ENCODE measurements at places on chromosomes 7 and 10.

DNA sequence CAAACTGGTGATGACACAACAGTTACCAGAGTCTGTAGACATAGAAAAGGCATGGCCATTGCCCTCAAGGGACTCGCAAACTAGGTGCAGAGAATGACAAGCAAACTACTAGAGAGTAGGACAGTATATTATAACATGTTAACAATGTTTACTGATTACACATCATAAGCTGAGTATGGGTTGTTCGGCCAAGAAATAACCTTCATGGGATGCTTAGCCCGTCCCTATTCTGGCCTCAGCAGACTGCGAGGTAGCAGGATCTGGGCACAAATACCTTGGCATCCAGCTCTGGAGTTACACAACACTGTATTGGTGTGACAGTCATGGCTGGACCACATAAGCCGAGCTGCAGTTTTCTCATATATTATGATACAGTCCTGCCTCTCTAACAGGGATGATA lies 51.4 kb downstream of the ABCB4 start:
- DNase-seq, result no peak

GRCh38 chr10:121324678-121325213 lies 273.5 kb downstream of the FGFR2 start:
- no peak for DNase-seq

- no peak for DNase-seq
Observed at GRCh38 chr10:48496831-48497779, 107.8 kb downstream of the ARHGAP22 start.

DNA sequence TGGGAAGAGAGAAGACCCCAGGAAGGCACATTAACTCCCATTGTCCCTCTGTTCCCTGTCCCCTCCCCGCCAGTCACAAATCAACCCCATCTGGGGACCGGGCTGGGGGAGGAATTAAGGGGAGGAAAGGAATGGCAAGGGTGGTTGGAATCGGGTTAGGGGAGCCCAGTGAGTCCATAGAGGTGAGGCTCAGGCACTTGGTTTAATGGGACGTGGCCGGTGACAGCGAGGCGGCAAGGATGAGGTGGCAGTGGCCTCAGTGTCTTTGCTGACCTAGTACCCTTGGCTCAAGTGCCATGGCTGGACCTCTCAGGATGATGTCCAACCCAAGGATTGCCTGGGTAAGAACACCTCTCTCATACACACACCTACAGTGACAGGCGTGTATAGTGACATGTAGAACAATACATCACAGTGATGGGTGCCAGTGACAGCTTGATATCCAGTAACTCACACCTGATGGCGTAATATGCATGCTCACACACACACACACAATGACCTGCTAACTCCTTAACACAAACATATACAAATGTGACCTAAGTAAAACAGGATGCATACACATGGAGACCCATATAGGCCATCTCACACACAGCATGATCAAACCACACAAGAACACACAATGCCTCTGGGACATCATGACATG lies 12.3 kb downstream of the KCNIP2 start:
- DNase-seq, result no peak

DNA sequence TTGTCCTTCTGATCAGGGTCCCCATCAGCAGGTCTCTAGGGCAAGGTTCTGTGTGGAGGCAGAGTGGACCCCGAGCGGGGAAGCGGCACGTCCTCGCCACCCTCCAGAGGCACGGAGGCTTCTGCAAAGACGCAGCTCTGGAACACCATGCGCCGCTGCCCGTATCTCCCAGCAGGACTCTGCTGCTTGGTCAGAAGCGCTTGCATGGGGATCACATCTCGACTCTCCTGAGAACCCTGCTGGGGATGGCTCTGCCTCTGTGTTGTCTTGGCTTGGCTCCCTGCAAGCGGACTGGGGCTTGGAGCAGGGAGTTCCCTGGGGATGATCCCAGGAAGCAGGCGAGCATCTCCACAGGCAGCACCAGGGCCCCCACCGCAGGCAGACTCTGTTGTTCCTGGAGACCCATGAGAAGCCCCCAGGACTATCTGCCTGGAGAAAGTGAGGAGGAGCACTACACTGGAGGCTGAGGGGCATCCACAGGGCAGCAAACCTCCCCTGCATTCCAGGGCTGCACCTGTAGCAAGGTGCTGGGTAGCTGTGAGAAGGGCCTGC lies 520.5 kb downstream of the GLRX3 start:
- no peak for DNase-seq

- DNase-seq, result no peak
Observed at GRCh38 chr7:82164813-82165212, 278.8 kb downstream of the CACNA2D1 start.

DNA sequence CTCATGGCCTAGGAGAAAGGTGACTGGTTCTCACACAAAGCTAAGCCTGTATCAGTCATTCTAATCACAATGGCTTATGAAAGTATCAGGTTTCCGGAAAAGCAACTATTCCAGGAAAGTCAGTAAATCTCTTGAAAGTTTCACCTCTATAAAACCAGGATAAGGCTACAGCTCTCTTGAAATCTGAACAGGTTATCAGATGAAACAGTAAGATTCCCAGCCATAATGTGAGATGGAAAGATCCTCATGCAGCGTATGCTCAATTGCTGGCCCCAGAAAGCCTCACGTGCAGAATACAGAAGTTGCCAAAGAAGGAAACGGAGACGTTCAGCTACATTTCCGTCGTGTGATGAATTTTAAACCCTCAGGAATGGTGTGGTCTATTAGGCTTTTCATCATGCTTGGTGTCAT lies 90.0 kb downstream of the PFKFB3 start:
- DNase-seq, result no peak

- no peak for DNase-seq
Observed at GRCh38 chr10:6298428-6298827, 95.7 kb downstream of the PFKFB3 start.

- DNase-seq, result no peak
Observed at GRCh38 chr7:155298288-155298833, 683 bp downstream of the INSIG1 start.

- DNase-seq, result no peak
Observed at GRCh38 chr10:32412499-32412853, 33.5 kb upstream of the CCDC7 start.

GRCh38 chr7:14478834-14479510 lies 423.6 kb downstream of the DGKB start:
- no peak for DNase-seq

- DNase-seq, result no peak
Observed at GRCh38 chr7:42478717-42479116, 241.7 kb upstream of the GLI3 start.

DNA sequence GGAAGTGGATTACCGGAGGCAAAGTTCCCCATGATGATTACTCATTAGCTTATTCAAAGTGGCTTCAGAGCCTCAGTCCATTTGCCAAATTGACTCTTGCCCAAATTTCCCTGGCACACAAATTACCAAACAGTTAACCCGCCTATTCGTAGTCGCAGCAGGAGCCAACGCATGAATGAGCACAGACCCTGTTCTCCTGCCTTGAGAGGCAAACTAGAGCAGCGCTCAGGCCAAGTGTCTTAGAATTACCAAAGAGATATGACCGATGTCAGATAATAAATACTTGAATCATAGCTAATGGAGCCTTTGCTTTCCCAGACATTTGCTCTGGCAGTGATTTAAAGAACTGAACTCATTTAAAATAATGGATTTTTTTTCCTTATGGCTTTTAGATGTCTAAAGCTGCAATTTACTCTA lies 64.9 kb downstream of the CTTNBP2 start:
- DNase-seq, result no peak

DNA sequence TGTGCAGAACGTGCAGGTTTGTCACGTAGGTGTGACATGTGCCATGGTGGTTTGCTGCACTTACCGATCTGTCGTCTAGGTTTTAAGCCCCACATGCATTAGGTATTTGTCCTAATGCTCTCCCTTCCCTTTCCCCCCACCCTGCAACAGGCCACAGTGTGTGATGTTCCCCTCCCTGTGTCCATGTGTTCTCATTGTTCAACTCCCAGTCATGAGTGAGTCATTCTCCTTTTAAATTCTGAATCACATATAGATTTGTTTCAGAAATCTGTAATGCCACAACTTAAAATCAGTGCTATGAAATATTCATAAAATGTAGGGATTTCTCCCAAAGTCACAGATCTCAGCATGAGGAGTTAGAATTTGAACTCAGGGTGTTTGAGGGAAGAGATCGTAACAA lies 552.5 kb upstream of the MBL2 start:
- DNase-seq, result no peak

DNA sequence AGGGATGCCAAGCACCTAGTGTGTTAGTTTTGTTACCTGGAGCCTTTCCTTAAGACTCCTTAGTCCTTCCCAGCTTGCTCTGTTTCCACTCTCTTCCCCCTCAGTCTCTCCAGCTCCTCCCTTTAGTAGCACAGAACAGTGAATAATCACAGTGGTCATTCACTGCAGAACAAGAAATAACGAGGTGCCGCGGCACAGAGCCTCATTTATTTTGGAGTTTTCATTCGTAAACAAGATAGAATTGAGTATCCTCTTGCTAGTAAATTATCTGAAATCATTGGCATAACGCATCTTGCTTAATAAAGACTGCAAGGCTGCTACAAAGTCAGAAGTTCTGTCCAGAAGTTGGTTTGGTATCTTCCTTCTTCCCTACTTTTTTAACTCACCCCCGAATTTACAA lies 129.3 kb upstream of the LANCL2 start:
- DNase-seq, result no peak

DNA sequence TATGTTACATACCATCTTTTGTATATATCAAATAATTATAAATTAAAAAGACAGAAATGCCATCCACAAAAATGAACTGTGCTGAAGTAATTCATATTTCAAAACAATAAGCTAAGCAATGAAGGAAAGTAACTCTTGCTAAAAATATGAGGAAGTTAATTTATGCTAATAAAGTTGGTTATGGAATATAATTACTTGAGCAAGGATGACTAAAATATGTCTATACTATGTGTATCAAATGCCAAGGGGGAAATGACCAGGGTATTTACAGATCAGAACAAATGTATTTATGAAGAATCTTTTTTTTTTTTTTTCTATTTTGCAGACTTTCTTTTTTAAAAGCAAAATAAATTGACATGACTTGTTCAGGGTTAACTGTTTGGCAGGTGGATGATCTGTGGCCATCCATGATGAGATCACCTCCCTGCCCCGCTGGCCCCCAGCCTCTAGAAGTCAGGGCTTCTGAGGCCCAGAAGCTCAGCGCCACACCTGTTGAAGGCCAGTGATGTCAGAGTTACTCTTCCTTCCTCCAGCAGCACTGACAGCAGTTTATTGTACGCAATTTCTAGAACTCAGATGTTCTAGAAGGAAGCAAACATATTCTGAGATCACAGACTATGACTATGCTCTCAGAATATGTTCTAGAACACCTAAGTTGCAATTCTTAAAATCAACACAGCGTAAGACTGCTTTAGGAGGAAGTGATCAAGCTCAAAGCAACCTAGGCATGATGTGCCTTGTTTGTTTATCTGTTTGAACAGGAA lies 196.1 kb upstream of the KLF14 start:
- no peak for DNase-seq

DNA sequence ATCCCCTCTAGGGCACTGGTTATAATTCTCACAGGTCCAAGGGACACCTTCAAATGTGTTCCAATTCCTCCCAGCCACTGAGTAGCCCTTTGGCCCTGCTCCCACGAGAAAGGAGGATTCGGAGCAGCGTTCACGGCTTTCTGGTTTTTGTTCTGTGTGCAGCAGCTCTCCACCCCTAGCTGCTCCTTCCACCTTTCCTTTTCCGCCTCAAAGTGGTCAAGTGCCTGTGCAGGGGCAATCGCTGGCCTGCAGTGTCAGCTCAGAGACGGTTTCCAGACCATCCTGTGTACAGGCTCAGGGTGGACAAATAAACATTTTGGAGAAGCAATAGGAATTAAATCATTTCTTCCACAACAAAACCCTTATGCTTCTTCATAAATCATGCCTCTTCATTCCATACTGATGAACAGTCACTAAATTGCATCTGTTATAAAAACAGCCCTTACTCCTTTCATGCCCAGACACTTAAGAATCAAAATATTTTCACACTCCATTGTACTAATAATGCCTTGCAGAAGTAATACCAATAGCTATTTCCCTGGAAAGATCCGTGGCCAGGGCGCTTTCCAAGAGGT lies 1.1 kb downstream of the KIAA1549 start:
- no peak for DNase-seq

DNA sequence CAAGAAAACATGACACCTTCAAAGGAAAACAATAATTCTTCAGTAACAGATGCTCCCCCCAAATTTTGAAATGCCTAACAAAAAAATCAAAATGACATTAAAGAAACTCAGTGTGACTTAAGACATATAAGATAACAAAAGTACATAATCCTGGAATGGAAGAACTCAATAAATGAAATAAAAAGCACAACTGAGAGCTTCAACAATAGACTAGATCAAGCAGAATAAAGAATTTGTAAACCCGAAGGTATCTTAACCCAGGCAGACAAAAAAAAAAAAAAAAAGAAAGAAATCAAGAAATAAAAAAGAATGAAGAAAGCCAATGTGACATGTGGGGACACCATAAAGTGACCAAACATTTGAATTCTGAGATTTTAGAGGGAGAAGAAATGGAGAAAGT lies 27.7 kb upstream of the LRRD1 start:
- no peak for DNase-seq

DNA sequence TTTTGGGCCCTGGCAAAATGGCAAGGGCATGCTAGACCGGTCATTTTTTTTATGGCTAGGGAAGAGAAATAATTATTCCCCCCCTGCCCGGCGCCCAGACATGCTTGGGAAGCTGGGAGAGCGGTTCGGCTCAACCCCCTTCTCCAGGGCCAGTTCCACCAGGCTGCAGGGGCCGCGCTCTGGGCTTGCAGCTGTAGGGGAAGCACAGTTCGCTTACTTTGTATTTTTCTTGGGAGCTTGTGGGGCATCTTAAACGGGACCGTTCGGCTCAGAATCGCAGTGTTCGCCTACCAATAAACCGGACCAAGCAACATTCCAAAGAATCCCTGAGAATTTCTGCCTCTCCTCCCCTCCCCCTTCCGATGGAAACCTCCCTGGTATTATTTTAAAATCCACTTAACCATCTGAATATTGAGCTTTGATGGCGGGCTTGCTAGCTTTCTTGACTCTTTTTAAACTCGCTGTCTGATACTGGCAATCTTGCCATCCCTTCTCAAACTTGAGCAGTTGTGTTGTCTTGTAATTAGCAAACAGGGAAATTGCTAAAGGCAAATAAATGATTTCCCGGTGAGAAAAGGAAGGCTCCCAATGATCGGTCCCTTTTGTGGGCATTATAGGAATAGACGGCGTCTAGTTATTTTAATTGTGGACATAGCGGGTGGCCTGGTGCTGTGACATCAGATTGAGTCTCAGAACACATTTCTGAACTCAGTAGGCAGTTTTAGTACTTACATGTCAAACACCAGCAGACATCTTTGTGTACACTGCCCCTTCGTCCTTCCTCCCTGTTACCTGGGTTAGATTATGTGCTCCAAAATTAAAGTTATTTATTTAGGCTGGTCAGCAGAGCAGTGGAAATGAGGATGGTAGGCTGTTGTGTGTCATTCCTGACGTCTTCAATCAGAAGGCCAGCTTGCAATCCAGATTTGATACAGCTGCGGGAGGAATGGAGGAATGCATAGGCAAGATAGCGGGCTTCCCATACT lies 3.4 kb downstream of the TCF7L2 start:
- no peak for DNase-seq
